ENCODE measurements at places on chromosomes 13 and 19. TPM values are rescaled to one million over a fixed set of nuclear protein-coding genes. Genes with fewer than 3 reads are reported as not detected.

DNA sequence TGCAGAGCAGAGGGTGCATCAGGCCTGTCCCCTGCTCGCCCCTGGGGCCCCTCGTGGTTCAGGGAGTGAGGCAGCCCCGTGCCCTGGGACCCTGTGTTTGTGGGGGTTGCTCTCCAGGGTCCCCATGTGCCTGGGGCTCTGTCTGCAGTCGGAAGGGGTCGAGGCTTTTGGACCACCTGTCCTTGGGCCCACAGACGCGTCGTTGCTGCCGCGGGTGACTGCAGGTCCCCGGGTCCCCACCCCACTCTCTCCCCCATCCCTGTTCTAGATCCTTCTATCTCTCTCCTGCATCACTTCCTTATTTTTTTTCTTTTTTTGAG lies 1.9 kb downstream of the PCSK4 start:
- DNase-seq: no peak

GRCh38 chr13:104318121-104318520 lies 1251.9 kb upstream of the SLC10A2 start:
- peak; percentile 38 for DNase-seq

- DNase-seq: no peak
Measured at GRCh38 chr13:21344662-21345176, 114.4 kb downstream of the ZDHHC20 start.

GRCh38 chr19:6971366-6971765 lies 49.9 kb downstream of the MBD3L2B start:
- peak; percentile 66 for DNase-seq

DNA sequence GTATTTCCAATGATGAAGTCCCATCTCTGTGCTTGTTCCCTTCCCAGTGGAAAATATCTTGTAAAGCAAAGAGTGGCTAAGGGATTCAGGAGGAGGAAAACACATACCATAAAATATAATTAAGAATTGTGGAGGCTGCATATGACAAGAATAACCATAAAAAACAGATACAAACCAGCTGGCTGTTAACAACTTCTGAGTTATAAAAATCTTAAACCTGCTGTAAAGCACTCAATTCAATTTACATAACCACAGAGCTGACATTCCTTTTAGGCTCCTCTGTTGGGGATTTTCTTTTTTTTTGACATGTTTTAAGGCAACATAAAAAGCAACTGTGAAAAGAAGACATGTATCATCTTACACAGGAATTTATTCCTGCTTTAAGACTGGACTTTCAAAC lies 207.6 kb downstream of the DACH1 start:
- DNase-seq: no peak

DNA sequence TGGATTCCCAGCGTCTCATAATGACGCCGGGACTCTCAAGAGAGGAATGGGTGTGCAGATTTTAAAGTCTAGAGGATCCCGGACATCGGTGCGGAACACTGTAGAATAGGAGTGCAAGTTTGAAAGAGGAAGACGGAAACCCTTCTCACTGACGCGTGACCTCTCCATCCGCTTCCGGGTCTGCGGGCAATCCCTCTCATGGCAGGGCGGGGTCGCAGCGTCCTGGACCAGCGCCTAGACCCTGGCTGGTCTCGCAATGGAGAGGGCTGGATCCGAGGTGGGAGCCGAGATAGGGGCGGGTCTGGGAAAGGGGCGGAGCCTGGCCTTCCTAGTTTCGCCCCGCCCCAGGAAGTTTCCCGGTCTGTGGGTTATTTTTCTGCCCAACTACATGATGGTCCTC lies 4.6 kb upstream of the ZNF845 start:
- no peak for DNase-seq

- DNase-seq: no peak
Measured at GRCh38 chr13:91618315-91618714, 219.9 kb downstream of the GPC5 start.

- DNase-seq: no peak
Measured at GRCh38 chr19:5949792-5950305, 28.1 kb downstream of the RANBP3 start.

DNA sequence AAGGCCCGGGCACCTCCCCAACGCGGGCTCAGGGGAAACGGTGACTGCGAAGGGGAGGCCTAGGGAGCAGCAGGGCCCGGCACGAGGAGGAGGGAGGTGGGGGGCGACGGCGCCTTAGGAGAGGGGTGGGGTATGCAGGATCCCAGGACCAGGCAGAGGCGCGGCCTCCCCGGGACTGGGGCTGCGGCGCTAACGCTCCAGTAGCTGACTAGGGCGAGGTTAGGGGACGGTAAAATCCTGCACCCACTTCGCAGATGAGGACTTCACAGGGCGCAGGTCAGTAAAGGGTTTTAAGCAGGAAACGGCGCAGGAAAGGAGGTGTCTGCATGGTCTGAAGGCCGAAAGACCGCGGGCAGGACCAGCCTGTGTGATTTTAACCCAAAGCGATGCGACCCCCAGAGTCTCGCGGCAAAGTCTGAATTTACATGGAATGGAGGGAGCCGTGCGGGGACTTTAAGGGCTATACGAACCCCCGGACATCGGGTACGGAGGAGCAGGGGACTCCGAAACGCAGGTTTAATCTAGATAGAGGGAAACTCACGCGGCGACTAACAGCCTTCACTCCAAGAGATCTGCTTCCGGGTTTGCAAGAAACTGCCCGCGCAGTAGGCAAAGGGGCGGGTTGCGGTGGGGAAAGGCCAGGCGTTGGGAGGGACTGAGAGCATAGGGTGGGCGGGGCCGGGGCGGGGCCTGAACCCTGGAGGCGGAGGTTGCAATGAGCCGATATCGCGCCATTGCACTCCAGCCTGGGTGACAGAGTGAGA lies at the start of gene ZNF665:
ZNF665 (minus strand) TSS at position 588 of the 764 bp plus-strand sequence. CDS start 10,460 bp downstream, outside the sequence.
- DNase-seq: peak; percentile 76

GRCh38 chr19:44530777-44531176 lies 1.3 kb upstream of the CEACAM20 start:
- no peak for DNase-seq

GRCh38 chr13:94233401-94233800 lies 246.1 kb downstream of the DCT start:
- peak; percentile 80 for DNase-seq

GRCh38 chr19:18441804-18442788 lies 4.2 kb upstream of the ISYNA1 start:
- DNase-seq: no peak

DNA sequence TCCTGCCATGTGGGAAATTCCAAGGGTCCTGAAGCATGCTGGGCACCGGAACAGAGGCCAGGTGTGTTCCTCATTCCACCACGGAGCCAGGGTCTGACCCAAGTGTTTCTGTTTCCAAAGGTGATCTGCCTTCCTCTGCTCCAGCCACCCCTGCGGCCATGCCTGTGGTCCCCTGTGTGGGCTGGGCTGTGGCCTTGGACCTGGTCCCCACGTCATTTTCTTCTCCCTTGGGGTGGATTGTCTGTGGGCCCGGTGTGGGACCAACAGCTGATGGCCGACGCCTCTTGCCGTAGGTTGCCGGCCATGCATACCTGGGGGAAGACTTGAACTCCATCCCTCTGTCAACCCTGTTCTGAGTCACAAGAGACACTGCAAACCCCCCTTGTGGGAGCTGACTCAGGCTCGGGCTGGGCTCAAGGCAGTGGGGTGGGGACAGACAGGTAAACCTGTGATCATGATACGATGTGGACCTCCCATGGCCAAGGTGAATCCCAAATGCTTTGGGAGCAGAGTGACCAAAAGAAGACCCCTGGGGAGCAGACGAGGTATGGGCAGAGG lies 35.0 kb downstream of the ATP11A start:
- peak; percentile 52 for DNase-seq

GRCh38 chr19:16970821-16971220 lies 55.8 kb downstream of the CPAMD8 start:
- no peak for DNase-seq

DNA sequence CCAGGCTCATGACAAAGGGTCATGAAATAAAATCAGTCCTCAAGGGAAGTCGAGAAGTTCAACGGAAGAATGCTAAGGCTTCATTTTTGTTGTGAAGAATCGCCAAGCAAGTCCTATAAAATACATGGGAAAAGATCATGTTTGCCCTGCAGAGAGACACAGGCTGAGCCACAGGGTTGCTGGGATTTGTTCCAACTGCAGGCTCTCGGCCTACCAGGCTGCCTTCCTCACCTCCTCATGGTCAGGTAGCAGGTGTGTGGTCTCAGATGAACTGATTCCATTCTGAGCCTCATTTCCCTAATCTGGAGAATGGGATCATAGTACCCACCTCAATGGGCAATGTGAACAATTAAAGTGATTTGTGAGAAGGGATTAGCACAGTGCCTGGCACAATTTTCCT lies 114.9 kb upstream of the SPATA13 start:
- no peak for DNase-seq

- no peak for DNase-seq
Measured at GRCh38 chr13:30359991-30360390, 52.6 kb upstream of the KATNAL1 start.

GRCh38 chr19:7925171-7925851 lies 624 bp downstream of the CTXN1 start:
- peak; percentile 84 for DNase-seq

- DNase-seq: no peak
Measured at GRCh38 chr13:90142251-90142650, 1205.2 kb upstream of the MIR17HG start.

GRCh38 chr19:55633861-55634260 lies 6.9 kb upstream of the ZNF580 start:
- DNase-seq: no peak

- DNase-seq: no peak
Measured at GRCh38 chr19:24046550-24046949, 40.4 kb upstream of the ZNF254 start.

DNA sequence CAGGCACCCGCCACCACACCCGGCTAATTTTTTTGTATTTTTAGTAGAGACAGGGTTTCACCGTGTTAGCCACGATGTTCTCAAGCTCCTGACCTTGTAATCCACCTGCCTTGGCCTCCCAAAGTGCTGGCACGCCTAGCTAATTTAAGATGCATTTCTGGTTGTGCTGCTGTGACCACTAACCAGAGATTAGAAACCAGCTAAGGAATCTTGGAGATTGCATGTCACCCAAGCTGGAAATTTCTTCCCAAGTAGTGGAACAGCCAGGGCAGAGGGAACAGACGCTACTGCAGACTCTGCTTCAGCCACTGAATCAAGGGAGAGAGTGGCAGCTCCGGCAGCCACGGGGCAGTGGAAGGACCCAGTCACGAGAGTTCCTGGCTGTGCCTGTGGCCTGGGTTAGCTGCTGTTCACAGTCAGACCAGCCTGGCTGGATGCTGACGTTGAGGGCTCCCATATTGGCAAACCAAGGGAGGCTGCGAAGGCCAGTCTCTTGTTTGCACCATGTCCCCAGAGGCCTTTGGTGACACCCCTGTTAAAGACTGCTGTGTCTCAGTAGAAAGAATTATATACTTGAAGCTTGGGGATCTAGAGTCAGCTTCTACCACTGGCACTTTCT lies 7.9 kb downstream of the TPM4 start:
- no peak for DNase-seq

DNA sequence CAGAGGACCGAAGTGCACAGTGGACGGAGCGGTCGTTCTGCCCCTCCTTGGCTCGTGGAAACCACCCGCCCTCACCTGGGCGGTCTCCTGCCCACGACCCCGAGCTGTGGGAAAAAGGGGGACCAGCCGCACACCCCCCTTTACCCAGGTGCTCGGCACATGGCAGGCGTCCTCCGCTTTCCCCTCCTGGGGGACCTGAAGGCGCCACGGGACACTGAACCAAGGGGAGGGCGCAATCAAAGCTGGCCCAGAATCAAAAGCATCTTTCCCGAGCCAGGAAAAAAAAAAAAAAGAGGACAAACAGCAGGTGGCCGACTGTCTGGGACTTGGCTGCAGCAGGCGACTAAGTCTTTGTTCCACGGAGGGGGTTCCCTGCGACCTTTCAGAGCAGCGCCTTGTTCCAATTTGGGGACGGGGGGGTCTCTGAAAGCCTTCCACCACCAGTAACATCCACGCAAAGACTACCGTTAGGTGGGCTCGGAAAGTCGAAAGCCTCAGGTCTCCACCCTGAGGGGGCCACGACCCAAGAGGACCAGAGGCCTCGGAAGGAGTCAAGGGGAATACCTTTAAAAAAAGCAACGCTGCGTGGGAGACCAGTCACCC lies 1.1 kb downstream of the MBD3 start:
- DNase-seq: no peak

- DNase-seq: no peak
Measured at GRCh38 chr13:47066226-47066625, 169.4 kb upstream of the HTR2A start.

DNA sequence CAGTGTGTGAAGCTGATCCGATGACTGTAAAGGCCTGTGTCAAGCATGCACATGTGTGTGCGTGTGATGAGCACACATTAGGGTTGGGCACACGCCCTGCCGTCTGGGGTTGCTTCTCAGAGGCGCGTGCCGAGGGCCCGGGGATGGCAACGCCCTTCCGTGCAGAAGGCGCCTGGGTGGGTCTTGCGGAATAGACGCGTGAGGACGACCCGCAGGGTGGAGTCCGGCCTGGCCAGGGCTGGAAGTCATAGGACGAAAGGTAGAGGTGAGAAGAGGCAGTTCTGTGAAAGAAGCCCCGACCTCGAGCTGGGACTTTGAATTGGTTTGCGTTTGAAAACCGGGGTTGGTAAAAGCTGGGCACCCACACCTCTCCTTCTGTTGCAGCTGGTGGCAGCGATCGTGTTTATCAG lies 35.7 kb downstream of the TMEM255B start:
- DNase-seq: no peak

- peak; percentile 95 for DNase-seq
Measured at GRCh38 chr19:18279516-18280246, 1.7 kb downstream of the JUND start.

- DNase-seq: peak; percentile 17
Measured at GRCh38 chr19:41189425-41190065, 3.5 kb upstream of the CYP2S1 start.

DNA sequence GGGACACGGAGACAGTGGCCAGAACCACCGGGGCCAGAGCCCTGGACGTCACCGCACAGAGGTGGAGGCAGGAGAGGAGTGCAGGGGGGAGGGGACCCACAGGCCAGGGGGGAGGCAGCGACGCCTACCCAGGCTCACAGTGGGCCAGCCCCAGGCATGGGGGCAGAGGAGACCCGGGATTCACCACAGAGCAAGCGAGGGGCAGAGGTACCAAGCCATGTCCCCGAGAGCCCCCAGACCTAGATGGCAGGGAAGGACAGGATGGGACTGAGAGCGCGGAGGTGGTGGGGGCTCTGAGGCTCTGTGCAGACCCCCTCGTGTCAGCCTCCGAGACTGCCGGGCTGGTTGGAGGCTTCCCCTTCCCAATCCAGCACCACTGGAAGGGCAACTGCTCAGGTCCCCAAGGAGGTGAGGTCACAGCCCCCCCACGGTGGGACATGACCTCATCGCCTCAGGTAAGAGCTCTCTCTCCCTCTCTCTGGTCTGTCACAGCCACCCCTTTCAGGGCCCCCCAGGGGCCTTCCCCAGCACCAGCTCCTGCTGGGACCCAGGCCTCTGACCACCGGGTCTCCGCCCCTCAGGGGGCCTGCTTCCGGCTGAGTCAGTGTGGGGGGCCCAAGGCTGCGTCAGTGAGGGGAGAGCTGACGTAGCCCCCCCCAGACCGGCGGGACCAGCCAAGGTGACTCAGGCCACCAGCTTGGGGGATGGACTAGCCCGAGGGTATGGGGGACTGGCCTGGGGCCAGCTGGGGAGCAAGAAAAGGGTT lies 2.2 kb upstream of the IL11 start:
- peak; percentile 57 for DNase-seq

GRCh38 chr13:110867380-110867779 lies 47.5 kb downstream of the ANKRD10 start:
- no peak for DNase-seq

- no peak for DNase-seq
Measured at GRCh38 chr19:18726846-18727245, 43.4 kb downstream of the CRTC1 start.

C19orf25 gene
- total RNA-seq: 54.9 TPM

CEACAM1 gene
- 0.95 TPM for total RNA-seq

HTR2A gene
- 0.04 TPM for total RNA-seq

ONECUT3 gene
- total RNA-seq: 1.4 TPM

PPP2R1A gene
- 427 TPM for total RNA-seq

ACP7 gene
- total RNA-seq: 3.4 TPM

ZNF579 gene
- total RNA-seq: 13.5 TPM

TUBA3C gene
- total RNA-seq: not detected

CYP2B6 gene
- not detected for total RNA-seq

Measured in PC-3 (cell line).